ENCODE measurements at places on chromosomes 4 and X. TPM values are rescaled to one million over a fixed set of nuclear protein-coding genes. Genes with fewer than 3 reads are reported as not detected.

The DMD gene
- total RNA-seq, result 15.9 TPM

The TRIML2 gene
- not detected for total RNA-seq

The GPRASP1 gene
- 18.1 TPM for total RNA-seq

- H3K27ac ChIP-seq, result no peak overlapping the region
- no peaks in the 10 kb centered on the region for H3K36me3 ChIP-seq
- H3K4me1 ChIP-seq, result no peaks in the 10 kb centered on the region
- H3K4me3 ChIP-seq, result no peak overlapping the region
- no peak for DNase-seq
Observed at GRCh38 chrX:20189171-20189570, 47.5 kb upstream of the EIF1AX start.
